CD4-positive, alpha-beta T cell treated with Interleukin-17A for 4 hours (primary cell): ENCODE measurements at places on chromosomes 1 and 21.
A peak's percentile ranks its signal among the peaks of the same experiment; 100 is the strongest.

- DNase-seq: no peak
Measured at GRCh38 chr21:36446301-36446700, 33.6 kb downstream of the CLDN14 start.

- no peak for DNase-seq
Measured at GRCh38 chr1:59674595-59674994, 140.2 kb upstream of the HOOK1 start.

DNA sequence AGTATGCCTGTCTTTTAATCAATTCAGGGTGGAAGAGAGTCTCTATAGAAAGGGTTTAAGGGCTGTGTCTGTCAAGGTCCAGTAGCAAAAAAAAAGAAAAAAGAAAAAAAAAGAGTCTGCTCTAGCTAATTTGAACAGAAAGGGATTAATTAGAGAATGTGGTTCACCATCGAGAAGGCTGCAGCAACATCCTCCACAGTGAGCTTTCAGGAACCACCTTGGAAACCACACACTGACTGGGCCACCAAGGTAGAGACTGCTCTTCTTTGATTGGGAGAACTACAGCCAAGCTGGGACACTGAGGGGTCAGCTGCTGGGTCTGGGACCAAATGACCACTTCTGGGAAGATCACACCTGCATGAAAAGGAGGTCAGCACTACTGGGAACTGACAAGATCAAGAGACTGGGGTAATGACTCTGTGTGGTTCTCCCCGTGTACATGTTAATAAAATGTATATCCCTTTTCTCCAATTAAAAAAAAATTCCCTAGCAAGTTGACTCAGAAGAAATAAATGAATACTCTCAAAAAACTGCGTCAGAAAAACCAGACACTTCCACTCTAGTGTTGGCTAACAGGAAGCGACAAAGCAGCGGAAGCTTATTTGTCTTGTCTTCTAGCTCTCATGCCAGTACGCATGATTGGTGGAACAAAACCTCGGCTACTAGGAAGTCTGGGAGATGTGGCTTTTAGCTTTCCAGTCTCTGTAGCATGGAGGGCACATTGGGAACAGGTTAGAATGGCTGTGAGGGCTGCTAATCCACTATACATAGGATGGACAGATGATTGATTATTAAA, 60.0 kb upstream of the IVNS1ABP start:
- DNase-seq: no peak

- DNase-seq: no peak
Measured at GRCh38 chr1:178940068-178940765, 69.3 kb upstream of the ANGPTL1 start.

GRCh38 chr1:44032170-44032790, 1.0 kb upstream of the SLC6A9 start:
- no peak for DNase-seq

DNA sequence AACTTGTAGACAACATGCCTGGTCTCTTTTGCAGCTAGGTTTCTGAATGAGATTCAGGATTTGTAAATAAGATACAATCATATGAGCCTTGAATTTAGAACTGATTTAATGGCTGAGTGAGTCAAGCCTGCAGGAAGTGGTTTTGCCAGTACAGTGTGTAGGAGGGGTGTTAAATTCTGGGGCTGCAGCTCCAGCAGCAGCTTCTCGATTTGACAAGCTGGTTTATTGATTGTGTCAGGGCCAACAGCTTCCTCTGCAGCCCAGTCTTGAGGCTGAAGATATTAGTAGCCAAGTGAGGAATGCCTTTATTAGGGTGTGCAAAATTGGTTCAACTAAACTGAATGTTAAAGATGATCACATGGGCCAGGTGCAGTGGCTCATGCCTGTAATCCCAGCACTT, 11.5 kb upstream of the PLA2G5 start:
- peak; percentile 45 for DNase-seq

- no peak for DNase-seq
Measured at GRCh38 chr1:224353975-224354925, 2.4 kb upstream of the CNIH4 start.

- DNase-seq: no peak
Measured at GRCh38 chr1:97759078-97759477, 161.8 kb downstream of the DPYD start.

DNA sequence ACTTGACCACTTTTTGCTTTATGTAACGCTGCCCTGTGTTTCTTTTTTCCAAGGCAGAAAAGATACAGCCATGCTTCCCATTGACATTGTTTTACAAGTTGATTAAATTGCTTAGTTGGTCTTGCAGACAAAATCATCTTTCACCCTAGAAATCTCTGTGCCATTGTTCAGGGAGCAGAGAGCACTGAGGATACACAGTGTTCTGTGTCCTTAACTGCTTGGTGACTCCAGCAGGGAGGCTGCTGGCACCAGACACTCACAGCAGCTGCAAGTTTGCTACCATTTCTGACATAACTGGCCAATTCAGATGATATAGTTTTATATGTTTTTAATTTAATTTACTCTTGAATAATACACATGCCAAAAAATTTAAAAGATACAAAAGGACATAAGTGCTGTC, 118.7 kb downstream of the RGS2 start:
- DNase-seq: no peak

DNA sequence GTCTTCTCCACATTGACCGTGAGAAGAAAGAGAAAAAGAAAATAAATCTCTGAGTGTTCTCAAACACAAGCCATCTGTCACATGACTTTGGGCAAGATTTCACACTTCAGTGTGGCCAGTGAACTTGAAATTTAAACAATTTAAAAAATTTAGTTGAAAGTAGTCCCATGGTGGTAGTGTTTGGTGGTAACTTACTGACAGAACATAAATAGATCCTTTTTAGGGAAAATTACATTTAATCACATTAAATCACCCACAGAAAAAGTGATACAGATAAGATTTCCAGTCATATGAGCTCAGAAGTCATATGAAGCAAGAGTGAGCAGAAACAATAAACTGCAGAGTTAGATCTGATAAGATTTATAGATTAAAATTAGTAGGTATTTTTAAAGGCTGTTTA, 31.9 kb upstream of the SGIP1 start:
- DNase-seq: no peak

GRCh38 chr1:34690269-34690668, 64.6 kb upstream of the GJB5 start:
- no peak for DNase-seq

DNA sequence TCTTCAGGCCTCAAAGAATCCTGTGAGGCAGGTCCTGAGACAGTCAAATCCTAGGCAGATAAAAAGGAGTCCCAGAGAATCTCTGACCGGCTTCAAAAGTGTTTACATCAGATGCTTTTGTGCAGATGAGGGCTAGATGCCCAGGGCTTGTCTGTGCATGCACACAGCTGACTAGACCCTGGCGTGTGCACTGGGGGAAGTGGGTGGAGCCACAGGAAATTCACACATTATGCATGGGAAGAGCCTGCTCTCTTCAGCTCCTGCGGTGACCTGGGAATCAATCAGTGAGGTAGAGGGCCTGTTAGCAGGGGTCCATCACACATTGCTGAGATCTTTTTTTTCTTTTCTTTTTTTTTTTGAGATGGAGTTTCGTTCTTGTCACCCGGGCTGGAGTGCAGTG, 36.6 kb upstream of the NHLH2 start:
- no peak for DNase-seq

GRCh38 chr1:212359794-212360479, 54.7 kb downstream of the PACC1 start:
- no peak for DNase-seq

DNA sequence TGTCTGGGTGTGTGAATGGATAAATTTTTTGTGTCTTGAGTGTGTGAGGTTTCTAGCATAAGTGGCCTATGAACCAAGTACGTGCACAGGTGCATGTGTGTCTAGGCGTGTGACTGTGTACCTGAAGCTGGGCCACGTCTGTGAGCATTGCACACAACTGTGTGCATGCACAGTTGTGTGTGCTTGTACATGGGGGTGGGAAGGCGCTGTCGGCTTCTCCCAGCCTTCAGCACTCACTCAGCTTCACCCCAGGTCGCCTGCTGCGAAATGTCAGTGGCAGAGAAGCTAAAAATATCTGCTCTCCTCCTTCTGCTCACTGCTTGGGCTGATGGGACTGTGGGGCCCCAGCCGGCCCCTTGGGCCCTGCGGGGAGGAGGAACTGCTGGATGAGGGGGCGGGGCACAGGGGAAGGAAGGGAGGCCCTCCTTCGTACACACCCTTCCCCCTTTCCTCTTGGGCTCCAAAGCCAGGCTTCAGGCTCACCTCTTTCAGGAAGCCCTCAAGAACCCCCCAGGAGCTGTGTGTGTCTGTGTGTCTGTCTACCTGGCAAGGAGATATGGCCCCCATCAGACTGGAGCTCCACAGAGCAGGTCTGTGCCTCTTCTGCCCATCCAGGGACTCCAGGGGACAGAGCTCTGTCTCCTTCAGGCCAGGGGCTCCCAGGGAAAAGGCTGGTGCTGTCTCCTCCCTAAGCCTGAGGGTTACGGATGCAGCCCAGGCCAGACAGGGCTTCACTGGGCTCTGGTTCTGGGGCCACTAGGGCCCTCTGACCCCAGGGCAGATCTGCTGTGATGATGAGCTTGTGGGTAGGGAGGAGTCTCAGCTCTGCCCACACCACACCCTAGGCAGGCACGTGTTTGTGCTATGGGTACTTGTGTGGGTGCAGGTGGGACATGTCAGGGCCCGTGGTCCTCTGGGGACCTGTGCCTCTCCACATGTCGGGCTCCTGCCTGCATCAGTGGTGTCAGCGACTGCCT, 35.6 kb upstream of the WASF2 start:
- DNase-seq: peak; percentile 75

DNA sequence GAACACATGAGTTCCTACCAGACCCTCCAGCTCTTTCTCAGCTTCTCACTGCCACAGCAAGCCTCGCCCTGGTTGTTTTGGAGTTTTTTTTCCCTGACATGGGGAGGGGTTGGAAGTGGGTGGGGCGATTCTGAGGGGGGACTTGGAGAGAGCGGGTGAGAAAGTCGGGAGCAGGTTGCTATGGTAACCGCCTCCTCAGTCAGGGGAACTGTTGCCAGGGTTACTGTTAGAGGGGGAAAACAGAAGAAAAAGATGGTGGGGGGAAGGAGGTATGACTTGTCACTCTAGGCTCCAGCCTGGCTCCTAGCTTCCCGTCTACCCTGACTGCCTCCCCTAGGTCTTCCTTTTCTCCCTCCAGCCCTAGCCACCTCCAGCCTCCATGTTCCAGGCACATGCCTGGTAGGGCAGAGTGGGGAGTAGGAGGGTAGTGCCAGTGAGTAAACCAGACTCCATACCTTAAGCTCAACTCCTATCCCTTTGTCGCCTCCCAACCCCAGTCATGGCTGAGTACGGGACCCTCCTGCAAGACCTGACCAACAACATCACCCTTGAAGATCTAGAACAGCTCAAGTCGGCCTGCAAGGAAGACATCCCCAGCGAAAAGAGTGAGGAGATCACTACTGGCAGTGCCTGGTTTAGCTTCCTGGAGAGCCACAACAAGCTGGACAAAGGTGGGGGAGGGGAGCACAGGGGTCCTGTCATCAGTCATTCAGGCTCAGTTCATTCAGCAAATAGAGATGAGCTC, 6.0 kb downstream of the PEA15 start:
- DNase-seq: no peak

- no peak for DNase-seq
Measured at GRCh38 chr1:76075877-76076276, 1.3 kb downstream of the ST6GALNAC3 start.

- DNase-seq: no peak
Measured at GRCh38 chr1:189821833-189822232, 655.8 kb downstream of the BRINP3 start.

GRCh38 chr1:83508485-83509151, 490.3 kb downstream of the TTLL7 start:
- peak; percentile 59 for DNase-seq

DNA sequence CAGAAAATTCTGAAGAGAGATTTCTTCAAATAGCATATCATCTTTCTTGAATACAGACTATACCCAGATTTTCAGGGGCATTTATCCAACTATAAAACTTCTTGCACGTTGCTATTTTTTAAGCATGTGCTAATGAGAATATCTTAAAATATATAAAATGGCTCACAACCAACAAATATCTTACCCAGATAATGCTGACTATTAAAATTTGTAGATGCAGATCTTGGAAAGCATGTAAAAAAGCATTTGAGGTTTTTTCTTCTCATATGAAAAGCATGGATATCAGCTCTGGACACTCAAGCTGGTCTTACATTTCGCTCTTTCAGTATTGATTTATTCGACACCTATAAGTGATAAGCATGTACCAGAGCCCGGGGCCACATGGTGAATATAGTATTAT, 1187.7 kb upstream of the ADGRL4 start:
- no peak for DNase-seq

DNA sequence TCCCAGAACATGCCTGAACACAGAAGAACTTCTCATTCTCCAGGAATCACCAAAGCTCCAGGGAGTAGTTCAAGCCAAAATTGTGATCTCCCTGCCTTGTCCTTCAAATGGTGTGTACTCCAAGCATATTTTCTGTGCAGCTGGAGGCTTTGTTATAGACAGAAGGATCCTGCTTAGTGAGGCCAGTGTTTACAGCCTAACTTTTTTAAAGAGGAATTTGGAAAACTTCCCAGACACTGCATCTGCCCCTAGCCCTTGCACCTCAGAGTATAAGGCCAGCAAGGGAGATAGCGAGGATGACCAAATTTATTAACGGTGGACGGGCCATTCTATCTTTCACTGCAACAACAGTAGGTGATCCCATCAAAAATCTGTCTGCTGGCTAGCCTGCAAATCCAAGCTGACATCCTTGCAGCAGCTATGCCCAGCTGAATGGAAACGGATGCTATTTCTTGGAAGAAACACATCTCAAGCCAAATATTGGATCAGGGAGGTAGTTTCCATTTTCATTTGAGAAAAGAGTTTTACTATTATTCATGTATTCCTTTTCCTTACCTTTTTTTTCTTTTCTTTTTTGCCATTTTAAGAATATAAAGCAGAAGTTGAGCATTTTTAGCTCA, 249.8 kb downstream of the USH2A start:
- DNase-seq: no peak

- DNase-seq: no peak
Measured at GRCh38 chr1:193216920-193217319, 30.5 kb upstream of the B3GALT2 start.

GRCh38 chr1:202047977-202048376, 37.6 kb downstream of the ELF3 start:
- DNase-seq: no peak

DNA sequence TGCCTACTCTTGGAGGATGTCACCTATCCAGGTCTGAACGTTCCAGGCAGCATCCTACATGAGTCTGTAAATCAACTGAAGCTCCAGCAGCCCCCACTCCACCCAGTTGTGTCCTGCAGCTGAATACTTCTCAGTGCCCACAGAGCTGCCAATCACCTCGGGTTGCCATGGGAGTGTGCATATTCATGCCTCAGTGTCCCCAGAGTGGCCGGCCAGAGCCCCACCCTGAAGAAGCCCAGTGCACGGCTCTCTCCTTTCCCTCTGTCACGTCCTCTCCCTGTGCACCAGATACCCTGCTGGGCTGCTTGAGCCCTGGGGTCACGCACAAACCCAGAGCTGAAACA, 16.1 kb upstream of the GSTM4 start:
- DNase-seq: no peak

GRCh38 chr1:89821322-89822108, 683 bp downstream of the LRRC8D start:
- DNase-seq: peak; percentile 78

- DNase-seq: no peak
Measured at GRCh38 chr1:220382994-220383393, 110.7 kb upstream of the RAB3GAP2 start.
